ENCODE measurements at places on chromosomes 6 and 20.

DNA sequence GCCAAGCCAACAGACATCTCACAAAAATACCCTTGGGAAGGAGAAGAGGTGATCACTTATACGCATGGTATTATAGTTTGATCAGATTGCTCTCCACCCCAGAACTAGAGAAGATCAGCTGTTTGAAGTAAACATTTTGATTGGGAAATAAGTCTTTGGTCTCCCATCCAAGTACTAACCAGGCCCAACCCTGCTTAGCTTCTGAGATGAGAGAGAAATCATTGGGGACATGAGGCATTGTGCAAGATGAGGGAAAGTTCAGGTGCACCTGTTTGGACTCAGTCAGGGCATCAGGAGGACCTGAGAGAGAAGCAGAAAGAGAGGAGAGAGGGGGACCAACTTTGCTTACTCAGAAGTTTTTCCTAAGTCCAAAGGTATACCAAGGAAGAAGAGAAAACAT lies 11.4 kb downstream of the RIPK1 start:
- DNase-seq, result no peak

GRCh38 chr20:20557406-20557805 lies 155.0 kb downstream of the RALGAPA2 start:
- DNase-seq, result no peak

DNA sequence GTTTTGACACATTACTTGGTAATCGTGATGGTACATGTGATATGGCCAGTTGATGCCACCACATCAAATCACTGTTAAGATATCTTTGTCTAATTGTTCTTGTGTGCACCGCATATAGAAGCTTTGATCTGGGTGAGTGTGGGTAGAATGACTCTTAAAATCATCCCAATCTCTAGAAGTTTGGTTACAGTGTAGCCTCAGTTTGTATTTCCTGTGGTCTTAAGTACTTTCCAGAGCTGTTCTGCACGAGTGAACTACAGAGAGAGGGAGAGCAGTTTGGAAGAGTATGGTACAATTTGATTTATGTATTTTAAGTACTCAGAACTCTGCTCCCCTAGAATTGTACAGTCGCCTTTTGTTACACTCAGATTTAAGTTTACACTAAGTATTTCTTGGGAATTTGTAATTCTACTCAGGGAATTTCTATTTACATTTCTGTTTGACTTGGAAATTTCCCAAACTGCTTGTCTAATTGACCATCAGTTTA lies 37.5 kb downstream of the SNX9 start:
- no peak for DNase-seq

- DNase-seq, result no peak
Observed at GRCh38 chr6:78850621-78851020, 16.7 kb upstream of the IRAK1BP1 start.

GRCh38 chr20:37189416-37190016 lies 10.2 kb upstream of the MROH8 start:
- DNase-seq, result no peak

DNA sequence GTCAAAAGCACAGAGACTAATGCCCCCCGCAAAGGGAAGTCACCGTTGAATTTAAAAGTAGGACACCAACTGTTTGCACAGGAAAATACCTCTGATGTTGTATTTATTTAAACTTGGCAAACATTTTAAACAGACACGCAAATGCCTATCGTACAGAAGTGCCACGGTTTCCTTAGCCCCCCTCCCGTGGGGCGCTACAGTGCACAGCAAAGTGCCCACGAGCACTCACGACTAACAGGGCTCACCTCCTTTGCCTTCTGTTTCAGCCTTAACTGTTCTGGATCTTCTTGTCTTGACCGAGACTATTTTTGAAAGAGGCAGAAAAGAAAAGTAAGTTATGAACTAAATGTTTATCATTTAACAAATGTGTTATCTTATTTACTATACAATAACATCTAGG lies 67.8 kb downstream of the TAF4 start:
- no peak for DNase-seq

DNA sequence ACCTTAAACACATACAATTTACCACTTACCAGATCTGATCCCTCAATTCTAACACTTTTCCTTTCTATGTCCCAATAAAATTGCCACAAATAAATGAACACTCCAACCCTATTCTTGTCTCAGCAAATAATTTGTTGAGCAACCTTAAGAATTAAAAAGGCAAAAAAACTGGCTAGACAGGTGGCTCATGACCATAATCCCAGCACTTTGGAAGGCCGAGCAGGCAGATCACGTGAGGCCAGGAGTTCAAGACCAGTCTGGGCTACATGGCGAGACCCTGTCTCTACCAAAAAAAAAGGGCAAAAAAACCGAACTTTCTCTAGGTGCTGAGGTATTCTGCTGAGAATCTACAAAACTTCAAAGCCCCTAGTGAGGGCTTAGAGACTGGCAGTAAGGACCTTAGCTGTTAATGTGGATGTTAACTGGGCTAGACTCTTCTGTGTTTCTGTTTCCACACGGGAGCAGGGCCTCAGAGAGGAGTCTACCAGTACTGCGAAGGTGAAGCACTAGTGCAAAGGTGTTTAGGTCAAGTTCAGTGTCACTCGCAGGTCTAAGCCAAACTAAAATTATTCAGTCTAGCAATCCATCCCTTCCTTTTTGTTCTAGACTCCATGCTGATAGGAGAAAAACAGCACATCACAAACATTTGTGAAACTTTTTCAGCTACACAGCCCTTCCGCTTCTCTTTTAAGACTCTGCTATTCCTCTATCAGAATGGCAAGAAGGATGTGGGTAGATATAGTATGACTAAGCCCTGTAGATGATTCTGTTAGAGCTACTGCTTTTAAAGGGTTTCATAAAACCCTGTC lies 2.6 kb downstream of the FASTKD5 start:
- no peak for DNase-seq

GRCh38 chr6:33049323-33050013 lies 24.0 kb downstream of the HLA-DPA1 start:
- DNase-seq, result no peak

- peak; percentile 91 for DNase-seq
Observed at GRCh38 chr20:24357177-24357576, 112.3 kb upstream of the SYNDIG1 start.

DNA sequence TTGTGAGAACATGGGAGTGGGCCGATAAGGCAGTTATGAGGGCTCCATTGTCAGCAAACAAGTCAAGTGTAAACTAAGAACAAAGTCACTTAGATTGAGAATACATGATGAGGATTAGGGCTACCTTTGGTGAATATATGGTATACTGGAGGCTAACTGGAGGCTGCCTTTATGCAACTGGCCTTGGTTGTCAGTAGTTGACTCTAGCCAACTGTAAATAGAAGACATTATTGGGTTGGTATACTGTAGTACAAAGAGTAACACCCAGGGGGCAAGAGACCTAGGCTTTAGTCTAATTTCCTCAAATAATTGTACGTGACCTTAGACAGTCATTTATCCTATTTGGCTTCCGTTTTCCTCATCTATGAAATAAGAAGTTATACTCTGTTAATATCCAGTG lies 235.2 kb downstream of the ARID1B start:
- no peak for DNase-seq

- peak; percentile 33 for DNase-seq
Observed at GRCh38 chr20:7094438-7094997, 327.0 kb downstream of the BMP2 start.

DNA sequence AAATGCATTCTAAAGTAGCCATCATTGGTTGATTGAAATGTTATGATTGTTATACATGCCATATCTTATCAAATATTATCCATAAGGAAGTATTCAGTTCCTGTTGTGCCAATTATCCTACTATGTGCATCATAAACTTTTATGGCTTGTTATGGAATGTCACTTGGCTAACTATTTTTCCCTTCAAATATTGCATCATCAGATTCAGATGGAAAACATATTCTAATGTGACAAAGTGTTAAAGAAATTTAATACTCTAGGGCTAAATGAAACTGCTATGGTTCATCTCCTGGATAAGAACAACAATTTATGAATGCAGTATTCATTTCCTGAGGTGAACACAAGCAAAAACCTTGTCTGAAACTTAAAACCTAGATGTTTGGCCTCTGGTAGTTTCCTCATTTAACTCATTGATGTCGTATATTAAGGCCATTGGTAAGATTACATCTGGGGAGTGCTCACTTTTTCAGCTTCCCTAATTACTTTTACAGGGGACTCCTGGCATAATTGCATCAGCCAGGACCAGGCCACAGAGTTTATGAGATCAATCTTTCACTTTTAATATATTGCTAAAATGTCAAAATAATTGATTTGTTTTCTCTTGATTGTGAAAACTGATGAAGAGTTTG lies 134.9 kb upstream of the CEP162 start:
- no peak for DNase-seq

- DNase-seq, result no peak
Observed at GRCh38 chr6:46918806-46919205, 2.9 kb downstream of the ADGRF5 start.

DNA sequence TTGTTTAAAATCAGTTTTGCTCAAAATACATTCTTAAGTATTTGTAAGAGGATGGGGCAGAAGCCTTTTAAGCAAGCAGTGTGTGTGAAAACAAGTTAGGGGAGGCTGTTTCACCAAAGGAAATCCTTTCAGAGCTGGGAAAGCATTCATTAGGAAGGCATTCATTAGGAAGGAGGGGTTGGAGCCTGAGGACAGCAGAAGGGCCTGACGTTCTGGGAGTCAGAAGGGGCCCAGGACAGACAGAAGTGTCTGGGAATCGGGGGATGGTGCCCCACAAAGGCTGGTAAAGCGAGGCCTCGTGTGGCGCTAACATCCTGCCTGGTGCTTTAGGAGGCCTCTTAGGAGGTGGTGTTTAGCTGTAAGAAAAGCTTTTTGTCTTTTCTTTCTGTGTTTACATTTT lies 80.6 kb upstream of the NXT1 start:
- DNase-seq, result no peak

- no peak for DNase-seq
Observed at GRCh38 chr6:127023001-127023778, 95.3 kb upstream of the RSPO3 start.

DNA sequence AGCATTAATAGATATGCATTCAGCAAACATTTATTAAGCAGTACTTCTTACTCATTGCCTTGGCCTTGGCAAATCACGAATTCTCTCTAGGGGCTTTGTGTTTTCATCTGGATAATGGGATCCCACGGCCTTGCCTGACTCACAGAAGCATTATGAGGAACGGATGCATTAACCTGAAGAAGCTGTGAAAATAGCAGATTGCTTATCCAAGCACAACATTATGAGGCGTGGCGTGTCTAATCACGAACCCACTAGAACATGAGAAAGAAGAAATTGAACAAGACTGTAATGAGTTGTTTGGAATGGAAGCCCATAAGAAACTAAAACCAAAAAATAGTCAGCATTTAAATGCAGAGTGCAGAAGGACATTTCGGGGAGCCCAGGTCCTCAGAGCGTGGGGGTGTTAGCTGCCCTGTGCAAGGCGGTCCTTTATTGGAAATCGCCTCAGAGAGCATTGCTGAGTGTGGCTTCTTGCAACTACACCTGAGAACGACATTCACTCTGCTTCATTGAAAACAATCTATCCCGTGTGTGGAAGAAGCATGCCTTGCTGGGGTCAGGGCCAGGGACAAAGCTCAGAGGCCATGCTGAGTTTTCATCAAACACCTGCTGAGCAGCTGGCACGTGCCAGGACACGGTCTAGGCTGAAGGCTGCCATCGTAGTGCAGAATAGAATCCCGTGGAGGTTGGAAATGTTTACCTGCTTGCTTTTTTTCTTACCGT lies 179.9 kb downstream of the ZDHHC14 start:
- DNase-seq, result no peak

GRCh38 chr6:79038061-79038460 lies 40.0 kb downstream of the PHIP start:
- no peak for DNase-seq

GRCh38 chr6:23388086-23388783 lies 737.8 kb upstream of the NRSN1 start:
- no peak for DNase-seq

GRCh38 chr6:80523010-80523409 lies 416.5 kb downstream of the BCKDHB start:
- no peak for DNase-seq
